Purkinje cell (primary cell): ENCODE measurements at places on chromosomes 1 and 21. TPM values are rescaled to one million over a fixed set of nuclear protein-coding genes. Genes with fewer than 3 reads are reported as not detected.

The SPATA45 gene
- 1.7 TPM in 1 of 2 replicates, not detected in the other for polyA plus RNA-seq

The FCRL2 gene
- polyA plus RNA-seq = not detected in 2 replicates

The C8A gene
- polyA plus RNA-seq = not detected in 2 replicates

The KPNA6 gene
- 45.7 and 59.8 TPM in 2 replicates for polyA plus RNA-seq

The HSPA6 gene
- 0.62 and 0.66 TPM in 2 replicates for polyA plus RNA-seq

The METTL18 gene
- 9.6 and 24.4 TPM in 2 replicates for polyA plus RNA-seq

The LENEP gene
- polyA plus RNA-seq = not detected in 2 replicates

The HMGN1 gene
- 55.0 and 84.4 TPM in 2 replicates for polyA plus RNA-seq

The PLXNA2 gene
- 1.1 and 3.6 TPM in 2 replicates for polyA plus RNA-seq

The CSRP1 gene
- polyA plus RNA-seq = 29.5 and 45.0 TPM in 2 replicates
